ENCODE measurements at places on chromosomes 2 and 18.

GRCh38 chr2:138421971-138422335, 79.6 kb upstream of the SPOPL start:
- peak; percentile 87 for DNase-seq

DNA sequence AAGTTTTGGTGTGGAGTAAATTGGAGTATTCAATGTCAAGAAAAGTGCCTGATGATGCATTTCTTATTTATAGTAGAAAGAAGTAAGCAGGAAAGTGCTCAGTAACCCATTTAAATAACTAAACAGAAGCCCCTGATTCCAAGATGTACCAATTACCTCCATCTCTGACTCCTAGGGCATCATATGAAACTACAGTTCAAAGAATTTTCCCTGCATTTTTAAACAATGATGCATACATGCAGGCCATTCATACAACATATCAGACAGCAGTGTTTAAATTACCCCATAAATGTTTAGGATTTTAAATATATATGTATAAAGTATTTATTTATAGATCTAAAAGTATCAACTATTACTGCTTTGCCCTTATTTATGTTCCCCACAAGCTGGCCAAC, 36.2 kb downstream of the FTCDNL1 start:
- DNase-seq = no peak

GRCh38 chr2:76679025-76679396, 843.2 kb downstream of the LRRTM4 start:
- no peak for DNase-seq

GRCh38 chr2:63926815-63927214, 85.1 kb downstream of the UGP2 start:
- DNase-seq = no peak

- DNase-seq = no peak
Observed at GRCh38 chr18:77866351-77866750, 616.7 kb downstream of the GALR1 start.

- DNase-seq = no peak
Observed at GRCh38 chr2:133591164-133591563, 22.9 kb upstream of the NCKAP5 start.

DNA sequence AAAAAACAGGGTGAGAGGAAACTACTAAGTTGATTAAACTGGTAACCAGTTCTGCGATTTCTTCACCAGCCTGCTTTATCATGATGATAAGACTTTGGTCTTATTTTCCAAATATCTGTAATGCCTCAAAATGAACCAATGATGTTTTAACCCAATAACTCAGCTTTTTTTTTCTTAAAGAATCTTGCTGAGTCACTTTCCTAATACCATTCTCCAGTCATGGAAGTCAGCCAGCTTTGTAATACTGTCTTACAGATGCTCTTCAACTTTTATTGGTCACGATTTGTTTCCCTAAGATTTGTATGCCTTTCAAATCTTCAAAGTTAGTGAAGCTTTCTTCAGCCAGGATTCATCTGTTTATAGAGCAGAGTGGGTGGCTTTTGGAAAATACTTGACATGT, 47.7 kb upstream of the SMIM21 start:
- DNase-seq = peak; percentile 86

DNA sequence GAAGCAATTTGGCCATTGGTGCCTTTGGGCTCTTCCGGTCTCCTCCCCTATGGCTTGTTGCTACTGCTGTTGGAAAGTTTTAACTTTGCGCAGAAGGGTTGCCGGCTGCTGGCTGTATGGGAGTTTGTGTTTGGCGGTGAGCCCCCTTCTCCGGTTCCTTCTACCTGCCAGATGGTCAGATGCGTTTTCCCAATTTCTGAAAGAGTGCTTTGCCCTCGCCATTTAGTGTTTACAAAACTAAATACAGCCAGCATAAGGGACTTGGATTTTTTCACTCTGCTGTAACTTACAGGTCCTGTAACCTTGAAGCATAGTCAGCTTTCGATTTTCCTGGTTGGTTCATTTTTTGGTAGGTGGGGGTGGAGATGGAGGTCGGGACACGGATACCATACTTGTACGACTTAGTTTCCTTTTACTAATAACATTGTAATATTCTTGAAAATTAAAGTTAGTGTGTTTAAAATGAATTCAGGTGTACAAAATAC, 604 bp downstream of the COQ10B start:
- DNase-seq = no peak

DNA sequence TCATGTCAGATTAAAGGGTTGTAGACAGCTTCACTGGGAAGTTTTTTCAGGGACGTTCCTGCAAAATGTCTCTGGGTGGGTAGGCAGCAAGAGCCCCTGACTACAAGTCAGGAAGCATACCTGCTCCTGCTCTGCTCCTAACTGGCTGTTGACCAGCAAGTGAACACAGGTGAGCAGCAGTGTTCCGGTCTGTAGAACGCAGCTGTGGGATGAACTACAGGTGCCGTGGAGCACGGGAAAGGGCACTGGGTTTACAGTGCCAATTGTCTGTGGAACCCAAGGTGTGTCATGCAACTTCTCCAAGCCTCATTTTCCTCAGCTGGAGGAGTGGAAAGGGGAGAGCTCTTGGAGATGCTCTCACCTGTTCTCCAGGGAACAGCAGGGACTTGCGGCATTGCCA, 6.6 kb downstream of the ASB18 start:
- DNase-seq = no peak

GRCh38 chr2:393711-394696, 106.1 kb upstream of the ALKAL2 start:
- peak; percentile 39 for DNase-seq

DNA sequence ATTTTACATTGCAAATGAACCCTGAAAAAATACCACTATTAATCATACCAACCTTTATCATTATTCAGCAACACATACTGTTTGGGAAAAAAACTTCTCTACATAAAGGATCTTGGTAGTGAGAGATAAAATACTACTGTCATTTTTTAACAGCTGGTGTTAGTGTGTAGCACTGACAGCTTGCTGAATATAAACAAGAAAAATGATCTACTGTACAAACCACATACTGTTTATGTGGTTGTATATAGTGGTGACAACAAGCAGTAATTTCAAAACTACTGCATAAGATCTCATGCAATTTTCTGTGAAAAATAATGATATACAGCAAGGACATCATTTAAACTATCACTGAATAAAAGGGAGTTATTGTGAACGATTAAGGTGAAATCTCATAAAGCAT, 601.2 kb downstream of the LRP1B start:
- DNase-seq = no peak

DNA sequence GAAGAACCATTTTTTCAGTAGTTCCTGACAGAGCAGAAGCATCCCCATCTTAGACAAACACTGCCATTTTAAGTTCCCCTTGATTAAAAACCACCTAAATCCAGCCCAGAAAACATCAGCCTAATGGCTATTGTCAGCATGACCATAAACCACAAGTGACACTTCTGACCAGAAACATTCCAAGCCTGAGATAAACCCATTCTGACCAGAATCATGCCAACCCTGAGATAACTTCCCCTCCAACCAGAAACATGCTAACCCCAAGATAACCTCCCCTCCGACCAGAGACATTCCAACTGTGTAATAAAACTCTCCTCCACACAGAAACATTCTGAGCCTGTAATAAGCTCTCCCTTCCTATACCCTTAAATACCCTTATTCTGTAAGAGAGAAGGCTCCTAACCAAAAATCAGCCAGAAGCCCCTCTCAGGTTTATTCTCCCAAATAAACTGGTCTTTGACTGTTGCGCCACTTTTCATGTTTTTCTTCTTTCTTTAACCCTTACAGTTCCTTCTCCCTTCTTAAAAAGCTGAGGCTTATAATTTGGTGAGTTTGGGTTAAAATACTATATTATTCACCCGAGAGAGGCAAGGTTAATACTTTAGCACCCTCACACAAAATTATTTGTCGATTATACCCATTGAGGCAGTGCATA, 149.7 kb downstream of the HNMT start:
- no peak for DNase-seq

GRCh38 chr18:48605408-48605845, 66.6 kb downstream of the CTIF start:
- DNase-seq = peak; percentile 52

DNA sequence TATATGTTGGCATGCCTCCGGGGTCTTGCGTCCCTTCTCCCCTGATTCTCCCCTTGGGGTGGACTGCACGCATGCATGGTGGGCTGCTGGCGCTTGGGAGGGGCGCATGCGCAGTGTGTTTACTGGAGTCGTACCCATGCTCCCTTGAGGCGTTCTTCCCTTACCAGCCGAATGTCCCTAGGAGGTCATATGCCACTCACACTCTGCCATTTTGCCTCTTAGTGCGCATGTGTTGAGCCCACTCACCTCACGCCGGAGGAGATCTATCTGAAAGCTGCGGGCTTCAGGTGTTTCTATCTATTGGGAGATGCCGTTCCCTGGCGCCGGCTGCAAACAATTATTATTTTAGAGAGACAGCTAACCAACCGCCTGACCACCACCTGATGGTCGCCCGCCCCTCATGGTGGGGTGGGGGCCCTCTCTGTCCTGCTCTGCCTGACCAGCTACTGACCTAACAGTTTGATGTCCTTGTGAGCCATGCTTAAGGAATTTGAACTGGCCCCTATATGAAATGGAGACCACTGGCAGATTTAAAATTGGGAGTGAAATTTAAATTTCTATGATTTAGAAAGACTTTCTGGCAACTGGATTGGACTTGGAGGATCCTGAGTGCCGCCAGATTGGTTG, 179.6 kb downstream of the RNF144A start:
- DNase-seq = no peak

DNA sequence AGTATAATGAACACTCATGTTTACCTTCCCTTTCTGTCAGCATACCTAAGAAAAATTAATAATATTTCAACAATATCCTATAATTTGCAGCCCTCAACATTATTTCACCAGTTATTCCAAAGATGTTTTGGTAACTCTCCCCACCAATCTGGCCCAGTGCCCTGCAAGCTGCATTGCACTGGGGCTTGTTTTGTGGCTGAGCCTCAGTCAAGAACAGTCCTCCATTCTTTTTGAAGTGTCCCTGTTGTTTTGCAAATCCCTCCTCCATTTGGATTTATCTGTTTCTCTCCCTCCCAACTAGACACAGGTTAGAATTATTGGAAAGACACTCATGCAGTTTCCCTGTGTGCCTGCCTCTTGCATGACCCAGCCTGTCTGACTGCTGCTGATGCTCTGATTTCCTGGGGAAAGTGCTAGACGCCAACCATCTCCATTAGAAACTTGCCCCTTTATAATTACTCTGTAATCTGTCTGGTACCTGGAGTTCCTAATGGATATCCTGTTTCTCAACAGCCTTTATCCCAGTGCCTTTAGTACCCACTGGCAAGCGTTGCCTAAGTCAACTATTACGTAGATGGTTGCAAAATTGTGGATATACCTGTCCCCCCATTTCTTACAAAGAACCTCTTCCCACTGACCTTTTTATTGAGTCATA, 60.2 kb downstream of the EIF5B start:
- no peak for DNase-seq

DNA sequence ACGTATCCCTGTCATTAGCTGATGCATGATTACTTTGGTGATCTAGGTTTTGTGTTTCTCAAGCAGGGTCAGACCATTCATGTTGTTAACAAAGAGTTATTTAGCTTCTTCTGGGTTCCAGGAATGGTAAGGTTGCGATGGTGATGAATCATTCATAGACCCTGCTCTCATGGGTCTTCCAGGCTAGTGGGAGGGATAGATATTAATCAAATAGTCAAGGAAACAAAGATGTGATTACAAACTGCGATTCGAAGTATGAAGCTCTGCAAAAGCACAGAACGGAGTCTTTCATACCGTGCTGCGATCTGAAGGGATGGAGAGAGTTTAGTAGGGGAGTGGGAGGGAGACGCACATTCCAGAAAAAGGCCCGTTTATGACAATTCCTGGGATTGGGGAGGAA, 42.1 kb downstream of the CAVIN2 start:
- DNase-seq = no peak

DNA sequence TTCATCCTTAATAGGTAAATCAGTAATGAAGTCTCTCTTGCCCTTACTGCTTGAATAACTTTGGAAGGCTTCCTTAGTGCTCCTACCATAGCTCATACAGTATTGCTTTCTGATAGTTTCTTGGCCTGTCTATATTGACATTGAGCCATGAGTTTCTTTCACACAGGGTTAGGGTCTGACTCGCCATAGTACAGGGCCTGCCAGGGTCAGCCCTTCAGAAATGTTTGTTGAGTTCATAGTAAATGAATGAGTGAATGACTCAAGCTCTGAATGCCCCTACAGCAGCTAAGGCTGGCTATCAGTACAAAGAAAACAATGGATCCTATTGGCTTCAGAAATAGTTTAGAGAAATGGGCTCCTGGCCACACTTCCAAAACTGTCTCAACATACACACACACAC, 65.0 kb upstream of the LRATD1 start:
- peak; percentile 4 for DNase-seq

DNA sequence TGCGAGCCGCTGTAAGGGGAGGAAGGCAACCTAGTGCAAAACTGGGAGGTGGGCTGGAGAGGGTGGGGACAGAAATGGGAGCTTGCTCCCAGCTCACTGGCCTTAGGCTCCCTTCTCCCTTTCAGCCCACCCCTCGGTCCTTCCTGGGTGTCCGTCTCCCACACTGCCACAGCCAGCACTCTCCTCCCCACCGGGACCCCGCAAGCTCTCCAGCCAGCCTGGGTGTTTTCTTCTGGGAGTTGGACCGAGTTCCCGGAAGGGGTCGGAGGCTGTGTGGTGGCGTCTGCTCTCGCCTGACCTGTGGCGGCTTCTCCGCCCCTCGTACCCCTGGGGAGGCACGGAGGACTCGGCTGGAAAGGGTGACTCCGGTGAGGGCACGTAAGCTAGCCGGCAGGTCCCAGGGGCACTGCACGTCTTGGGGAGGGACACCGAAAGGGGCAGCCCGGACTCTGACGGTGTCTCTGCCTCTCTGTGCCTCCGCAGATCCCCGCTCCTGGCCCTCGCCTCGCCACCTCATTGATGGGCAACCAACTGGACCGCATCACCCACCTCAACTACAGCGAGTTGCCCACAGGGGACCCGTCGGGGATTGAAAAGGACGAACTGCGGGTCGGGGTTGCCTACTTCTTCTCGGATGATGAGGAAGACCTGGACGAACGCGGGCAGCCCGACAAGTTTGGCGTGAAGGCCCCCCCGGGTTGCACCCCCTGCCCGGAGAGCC, 1.1 kb downstream of the LRATD1 start:
- no peak for DNase-seq

GRCh38 chr2:83470928-83471327, 988.2 kb downstream of the SUCLG1 start:
- no peak for DNase-seq

DNA sequence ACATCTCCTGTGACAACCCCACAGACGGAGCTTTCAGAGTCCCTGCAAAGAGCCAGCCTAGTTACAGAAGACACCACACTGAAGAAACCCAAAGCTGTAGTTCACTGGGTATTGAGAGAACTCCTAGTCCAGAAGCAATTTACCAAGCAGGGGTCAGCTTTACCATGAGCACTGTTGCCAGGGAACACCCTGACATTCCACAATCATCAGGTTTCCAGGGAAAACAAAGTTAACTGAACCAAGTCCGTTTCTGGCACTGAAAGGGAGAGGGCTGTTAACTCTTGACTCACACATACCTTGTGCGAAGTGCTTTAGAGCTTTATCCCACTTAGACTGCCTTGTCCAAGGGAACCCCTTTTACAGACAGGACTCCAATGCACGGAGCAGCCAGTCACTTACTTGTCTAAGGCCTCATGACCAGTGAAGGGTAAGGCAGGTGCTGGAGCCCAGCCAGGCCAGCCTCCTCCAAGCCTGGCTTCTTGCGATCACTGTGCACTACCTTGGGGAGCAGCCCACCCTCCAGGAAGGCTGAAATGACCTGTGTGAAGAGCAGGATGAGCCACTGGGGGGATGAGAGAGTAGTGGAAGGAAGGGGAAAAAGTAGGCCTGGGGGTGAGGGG, 53.9 kb downstream of the REEP1 start:
- DNase-seq = no peak

Data from EL (cell line).